Stimulated activated CD8-positive, alpha-beta memory T cell treated with anti-CD3 and anti-CD28 coated beads, Interleukin-4, amount 100 ng/mL, for 4 hours (primary cell): ENCODE measurements at places on chromosomes 7 and 10.

DNA sequence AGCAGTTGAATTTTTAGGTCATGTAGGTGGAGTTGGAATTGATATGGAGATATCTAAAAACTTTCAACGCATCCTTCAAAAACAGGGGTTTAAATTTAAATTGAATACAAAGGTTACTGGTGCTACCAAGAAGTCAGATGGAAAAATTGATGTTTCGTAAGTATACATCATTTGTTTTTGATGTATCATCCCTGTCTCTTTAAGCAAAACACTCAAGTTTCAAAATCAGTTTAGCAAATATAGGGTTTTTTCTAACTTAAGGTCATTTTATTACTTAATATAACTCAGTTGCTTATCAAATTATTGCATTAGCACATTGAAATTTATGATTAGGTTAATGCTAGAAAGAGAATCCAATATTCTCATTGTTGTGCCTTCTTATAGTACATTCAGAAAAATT lies 24.6 kb downstream of the DLD start:
- DNase-seq, result no peak

DNA sequence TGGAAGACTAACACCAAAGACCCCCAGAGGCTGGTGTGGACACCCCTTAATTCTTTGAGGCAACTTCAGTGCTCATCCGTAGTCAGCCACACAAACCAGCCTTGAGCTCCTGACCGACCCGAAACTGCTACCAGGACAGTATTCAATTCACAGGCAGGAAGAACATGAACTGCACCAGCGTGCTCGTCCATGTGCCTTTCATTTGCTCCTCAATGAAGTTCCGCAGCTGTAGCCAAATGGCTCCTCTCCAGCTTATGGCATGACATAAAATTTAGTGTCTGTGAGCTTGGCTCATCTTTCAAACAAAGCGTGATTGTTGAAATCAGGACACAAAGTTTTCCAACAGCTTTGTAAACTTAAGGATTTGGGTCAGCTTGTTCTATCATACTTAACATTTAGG lies 144.1 kb upstream of the FAM171A1 start:
- DNase-seq, result no peak

DNA sequence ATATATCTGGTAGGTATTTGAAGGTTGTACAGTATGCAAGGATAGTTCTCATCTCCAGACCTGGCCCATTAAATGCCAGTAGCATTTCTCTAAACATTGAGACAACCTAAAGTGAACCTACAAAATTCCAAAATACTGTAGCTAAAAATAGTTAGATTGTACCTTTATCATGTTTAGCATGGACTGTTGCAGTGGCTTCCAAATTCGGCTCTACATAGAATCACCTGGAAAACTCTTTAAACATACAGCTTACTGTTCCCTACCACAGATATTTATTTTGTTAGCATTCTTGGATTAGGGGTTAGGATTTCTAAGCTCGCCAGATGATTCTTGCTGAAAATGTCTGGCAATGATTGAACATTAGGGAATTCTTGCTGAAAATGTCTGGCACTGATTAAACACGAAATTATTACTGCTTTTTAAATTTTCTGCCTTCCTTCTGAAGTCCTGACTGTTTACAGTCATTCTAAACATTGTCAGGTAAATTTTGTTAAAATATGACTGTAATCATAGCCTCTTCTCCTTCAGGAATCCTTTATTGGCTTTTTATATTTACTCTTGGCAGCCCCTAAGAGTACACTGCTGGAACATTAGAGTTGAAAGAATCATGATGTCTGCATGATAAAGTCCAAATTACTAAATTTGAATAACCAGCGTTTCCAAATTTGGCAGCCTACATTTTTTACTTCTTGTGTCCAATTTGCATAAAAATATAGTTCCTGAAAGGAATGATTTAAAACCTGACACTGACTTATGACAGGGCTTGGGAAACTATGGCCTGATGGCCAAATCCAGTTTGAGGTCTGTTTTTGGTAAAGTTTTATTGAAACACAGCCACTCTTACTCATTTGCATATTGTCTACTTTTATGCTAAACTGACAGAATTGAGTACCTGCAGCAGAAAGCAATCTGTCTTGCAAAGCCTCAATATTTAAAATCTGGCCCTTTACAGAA lies 40.3 kb downstream of the SHOC2 start:
- DNase-seq, result no peak

DNA sequence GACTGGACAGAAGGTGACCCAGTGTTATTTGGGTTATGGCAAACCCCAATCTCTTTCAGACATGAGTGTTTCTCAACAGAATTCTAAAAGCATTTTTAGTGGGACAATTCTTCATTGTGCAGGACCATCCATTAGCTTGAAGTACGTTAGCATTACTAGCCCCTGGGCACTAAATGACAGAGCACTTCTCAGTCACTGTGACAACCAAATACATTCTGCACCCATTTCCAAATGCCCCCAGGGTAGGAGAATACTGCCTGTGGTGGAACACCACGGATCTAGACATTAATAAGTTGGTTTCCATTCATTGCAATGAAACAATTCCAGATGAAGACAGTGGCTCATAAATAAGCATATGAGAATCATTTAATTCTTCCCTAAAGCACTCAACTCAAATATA lies 102.4 kb upstream of the FRMD4A start:
- DNase-seq, result no peak

GRCh38 chr10:18418541-18419215 lies 232.7 kb downstream of the NSUN6 start:
- no peak for DNase-seq

DNA sequence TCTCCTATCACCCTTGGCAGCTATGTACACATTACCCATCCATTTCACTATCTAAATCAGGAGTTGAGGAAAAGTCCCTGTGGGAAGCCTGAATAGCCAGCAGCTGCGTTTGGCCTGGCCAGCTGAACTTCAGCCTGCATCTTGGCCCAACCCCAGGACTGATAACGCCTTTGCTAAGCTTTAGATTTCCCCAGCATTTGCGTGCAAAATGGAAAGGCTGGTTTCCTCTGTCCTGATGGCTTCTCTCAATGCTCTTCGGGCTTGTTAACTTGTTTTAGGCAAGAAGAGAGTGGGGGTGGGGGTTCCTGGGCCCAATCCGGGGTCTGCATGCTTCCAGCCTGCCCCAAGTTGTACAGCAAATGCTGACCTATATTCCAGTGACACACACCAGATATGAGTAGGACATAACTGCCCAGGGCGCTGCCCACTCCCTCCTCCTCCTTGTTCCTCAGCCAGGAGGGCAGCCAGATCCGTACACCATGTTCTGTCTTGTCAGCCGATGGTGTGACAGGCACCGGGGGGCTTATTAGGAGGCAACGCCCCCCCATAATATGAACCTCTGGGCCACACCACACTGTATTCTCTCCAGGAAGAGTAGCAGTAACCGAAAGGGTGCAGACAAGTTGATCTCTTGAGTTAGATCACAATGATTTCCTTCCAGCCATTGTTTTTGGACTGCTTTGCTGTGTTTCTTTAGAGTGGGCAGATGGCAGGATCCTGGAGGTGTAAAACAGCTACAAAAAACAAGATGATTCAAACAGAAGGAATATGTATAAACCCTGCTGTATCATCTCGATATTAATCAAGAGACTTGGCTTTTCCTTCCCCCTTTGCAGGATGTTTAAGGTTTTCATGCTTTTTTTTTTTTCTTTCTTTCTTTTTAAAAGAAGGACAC lies 339.0 kb downstream of the RNLS start:
- DNase-seq, result no peak

DNA sequence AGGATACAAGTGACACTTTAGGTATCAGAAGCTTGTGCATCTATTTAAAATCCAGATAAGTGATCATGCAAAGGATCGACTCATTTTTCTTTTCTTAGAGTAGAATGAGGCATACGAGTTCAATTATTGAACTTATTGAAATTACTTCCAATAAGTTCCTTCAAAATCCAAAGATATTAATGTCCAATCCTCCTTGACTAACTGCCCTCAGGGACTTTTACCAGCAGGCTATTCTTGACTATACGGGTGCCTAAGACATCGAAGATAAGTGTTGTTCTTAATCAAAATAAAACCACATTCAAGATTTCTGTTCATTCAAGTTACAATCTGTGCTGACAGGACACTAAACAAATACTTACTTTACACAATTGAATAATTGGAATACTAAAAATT lies 74.5 kb upstream of the SP4 start:
- no peak for DNase-seq

- no peak for DNase-seq
Observed at GRCh38 chr7:101273206-101273605, 28.3 kb upstream of the FIS1 start.

DNA sequence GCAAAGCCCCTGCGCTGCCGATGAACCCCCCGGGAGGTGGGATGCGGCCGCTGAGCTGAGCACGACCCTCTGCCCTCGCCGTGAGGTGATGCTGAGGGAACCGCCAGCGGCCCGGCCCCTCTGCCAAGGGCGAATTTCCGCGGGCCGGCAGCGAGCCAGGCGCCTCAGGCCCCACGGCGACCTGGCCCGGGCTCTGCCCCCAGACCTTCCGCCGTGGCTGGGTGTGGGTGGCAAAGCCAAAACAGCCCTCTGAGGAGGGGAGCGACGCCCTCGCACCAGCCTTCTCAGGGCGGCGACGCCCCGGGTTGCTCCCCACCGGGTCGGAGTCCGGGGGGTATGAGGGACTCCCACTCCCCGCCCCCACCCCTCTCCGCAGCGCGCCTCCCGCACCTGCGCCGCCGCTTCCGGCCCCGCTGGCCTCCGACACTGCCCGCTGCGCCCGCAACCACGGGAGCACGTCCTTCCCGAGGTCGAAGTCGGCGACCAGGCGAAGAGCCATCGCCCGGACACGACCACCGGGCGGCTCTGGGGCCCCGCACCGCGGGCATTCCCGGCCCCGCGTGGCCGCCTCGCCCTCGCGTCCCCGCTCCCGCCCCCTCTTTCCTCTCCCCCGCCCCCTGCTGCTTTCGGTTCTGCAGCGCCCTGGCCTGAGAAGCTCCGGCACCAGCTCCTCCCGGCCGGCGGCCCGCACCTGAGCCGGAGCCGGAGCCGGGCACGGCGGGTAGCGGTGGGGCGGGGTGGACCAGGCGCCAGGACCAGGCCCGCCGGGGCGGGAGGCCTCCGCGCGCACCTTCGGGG lies at the start of gene GSAP:
TSS of gene GSAP (minus strand) at position 527 of the 798 bp plus-strand sequence. CDS start at position 499, 28 bp downstream.
- DNase-seq, result no peak

GRCh38 chr10:125369382-125370326 lies 209.3 kb upstream of the CTBP2 start:
- no peak for DNase-seq

DNA sequence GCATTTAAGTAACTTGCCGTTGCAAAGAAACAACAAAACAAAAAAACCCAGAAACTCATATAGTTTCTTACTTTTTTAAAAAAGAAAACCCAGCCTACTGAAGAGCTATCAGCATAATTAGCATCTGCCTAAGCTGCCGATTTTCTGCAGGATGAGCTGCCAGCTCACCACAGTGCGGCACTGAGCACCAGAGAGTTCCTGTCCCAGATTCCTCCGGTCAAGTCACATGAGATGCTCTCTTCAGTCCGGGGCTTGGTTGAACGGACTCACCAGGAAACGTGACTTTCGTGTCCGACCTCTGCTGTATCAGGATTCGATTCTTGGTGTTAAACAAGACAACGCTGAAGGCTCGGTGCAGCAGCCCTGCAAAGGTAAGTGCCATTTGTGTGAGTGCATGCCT lies 3.2 kb downstream of the IDI2 start:
- DNase-seq, result no peak

GRCh38 chr7:29179115-29179514 lies 15.5 kb upstream of the CHN2 start:
- DNase-seq, result no peak

DNA sequence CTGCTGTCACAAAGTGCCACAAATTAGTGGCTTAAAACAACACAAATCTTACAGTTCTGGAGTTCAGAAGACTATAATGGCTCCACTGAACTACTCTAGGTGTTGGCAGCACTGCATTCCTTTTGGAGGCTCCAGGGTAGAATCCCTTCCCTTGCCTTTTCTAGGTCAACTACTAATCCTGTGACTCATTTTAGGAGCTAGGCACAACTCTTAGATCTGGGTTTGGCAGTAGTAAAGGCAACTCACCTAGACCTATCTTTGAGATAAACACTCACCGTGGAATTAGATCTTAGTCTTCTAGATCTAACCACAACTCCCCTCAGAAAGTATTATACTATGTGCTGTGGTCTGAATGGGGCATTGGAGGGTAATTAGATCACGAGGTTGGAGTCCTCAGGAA lies 60.4 kb downstream of the ANKIB1 start:
- no peak for DNase-seq

GRCh38 chr7:157738066-157738460 lies 401.3 kb downstream of the DNAJB6 start:
- no peak for DNase-seq

GRCh38 chr7:133797818-133798520 lies 329.2 kb upstream of the LRGUK start:
- no peak for DNase-seq

GRCh38 chr10:78742730-78743615 lies 325.8 kb upstream of the ZMIZ1 start:
- DNase-seq, result no peak

- no peak for DNase-seq
Observed at GRCh38 chr10:11324761-11325321, 286.6 kb downstream of the USP6NL start.

DNA sequence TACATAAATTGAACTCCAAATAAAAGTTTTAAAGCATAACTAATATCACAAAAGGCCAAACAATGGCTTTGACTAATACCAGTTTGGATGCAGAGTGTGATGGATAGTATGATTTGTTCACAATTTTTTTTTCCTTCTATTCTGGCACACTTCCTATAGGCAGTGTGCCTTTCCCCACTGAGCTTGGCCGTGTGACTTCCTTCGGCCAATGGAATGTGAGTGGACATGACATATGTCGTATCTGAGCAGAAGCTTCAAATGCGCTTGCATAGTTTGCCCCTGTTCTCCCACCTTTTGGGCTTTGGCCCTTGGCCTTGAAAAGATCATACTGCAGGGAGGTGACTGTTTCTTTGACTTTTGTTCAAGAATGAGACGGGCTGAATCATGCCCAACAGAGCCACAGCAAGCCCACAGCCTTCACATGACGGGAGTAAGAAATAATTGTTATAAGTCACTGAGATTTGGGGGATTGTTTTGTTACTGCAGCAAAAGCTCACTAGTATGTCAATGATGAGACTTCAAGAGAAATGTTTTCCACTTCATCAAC lies 279.9 kb upstream of the NEBL start:
- no peak for DNase-seq
